Fibroblast of skin of back (primary cell): ENCODE measurements at places on chromosomes 4 and X.
A peak's percentile ranks its signal among the peaks of the same experiment; 100 is the strongest.

- DNase-seq, result no peak
Observed at GRCh38 chr4:105277702-105278101, 131.0 kb downstream of the TET2 start.

DNA sequence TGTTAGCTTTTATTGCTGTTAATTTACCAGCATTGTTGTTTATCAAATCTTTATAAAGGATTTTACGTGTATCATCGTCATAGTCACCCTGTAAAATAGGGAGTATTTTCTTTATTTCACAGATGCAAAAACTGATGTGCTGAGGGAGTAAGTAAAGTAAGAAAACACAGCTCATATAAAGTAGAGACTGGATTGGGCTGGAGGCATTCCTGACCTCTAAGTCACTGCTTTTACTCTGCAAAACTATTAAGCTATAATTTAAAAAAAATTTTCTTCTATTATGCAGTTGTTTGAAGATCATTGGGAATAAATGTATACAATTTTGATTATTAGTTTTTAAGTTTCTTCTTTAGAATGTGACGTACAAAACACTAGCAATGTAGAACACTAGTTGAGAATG, 45.9 kb downstream of the NUDT6 start:
- peak; percentile 66 for DNase-seq

DNA sequence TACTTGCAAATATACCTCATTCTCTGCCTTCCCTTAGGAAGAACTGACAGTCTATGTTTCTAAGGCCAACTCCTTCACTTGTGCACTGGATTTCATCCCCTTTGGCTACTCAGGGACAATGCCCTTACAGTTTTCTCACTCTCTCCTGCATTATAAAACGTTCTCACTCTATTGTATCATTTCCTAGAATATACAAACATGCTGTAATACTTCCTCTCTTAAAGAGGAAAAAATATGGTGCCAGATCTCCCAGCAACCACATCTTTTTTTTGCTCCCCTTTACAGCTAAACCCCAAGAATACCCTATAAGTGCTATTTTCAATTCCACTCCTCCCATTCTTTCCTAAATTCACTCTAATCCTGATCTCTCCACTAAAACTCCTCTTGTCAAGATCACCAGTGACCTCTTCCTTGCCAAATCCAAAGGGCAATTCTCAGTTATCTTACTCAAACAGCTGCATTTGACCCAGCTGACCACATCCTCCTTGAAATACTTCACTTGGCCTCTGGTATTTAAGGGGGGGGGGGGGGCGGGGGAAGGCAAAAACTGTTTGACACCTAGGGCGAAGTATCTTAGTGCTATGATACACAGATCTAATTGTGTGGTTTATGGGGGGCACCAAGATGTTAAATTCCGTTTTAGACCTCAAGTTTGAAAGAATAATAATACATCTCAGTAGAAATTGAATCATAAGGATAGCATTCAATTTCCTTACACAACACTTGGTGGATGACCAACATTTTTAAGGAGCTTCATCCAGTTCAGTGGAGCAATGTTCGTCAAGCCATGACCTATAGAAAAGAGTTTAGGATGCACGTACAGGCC, 1.6 kb downstream of the RCHY1 start:
- peak; percentile 43 for DNase-seq

- no peak for DNase-seq
Observed at GRCh38 chrX:23334848-23335599, at the start of gene PTCHD1. PTCHD1 (plus strand) TSS chrX:23334849; CDS start chrX:23334876, 27 bp downstream.

DNA sequence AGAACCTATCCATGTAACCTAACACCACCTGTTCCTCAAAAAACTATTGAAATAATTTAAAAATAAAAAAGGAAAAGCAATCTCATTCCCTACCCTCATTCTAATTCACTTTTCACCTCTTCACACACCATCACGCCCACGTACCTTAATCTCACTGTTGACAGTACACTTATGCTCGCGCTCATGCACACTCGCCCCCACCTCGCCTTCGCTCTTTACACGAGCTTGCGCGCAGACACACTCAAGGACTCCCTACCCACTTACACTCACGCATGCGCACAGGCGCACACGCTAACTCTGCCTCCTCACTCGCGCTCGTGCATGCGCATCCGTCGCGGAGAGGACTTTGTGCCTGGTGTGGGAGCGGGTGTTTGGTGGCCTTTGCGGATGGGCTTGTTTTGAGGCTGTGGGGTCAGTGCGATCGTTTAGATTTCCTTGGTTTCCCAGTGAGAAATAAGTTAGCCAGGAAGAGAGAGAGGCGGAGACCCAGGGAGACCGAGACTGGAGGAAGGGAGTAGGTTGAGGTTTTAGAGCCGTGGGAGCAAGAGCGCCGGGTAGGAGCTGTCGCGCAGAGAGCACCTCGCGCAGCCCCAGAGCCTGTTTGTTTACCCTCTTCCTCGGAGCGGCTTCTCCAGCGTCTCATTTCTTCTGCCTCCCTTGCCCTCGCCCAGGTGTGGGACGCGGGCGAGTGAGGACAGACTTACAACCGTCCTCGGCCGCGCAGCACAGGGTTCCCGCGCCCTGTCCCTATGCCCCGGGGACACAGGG, 8.1 kb upstream of the GSX2 start:
- peak; percentile 68 for DNase-seq

- no peak for DNase-seq
Observed at GRCh38 chr4:149398993-149399392, 416.6 kb downstream of the IQCM start.

GRCh38 chr4:48079972-48080391, 54.1 kb downstream of the TXK start:
- peak; percentile 22 for DNase-seq

DNA sequence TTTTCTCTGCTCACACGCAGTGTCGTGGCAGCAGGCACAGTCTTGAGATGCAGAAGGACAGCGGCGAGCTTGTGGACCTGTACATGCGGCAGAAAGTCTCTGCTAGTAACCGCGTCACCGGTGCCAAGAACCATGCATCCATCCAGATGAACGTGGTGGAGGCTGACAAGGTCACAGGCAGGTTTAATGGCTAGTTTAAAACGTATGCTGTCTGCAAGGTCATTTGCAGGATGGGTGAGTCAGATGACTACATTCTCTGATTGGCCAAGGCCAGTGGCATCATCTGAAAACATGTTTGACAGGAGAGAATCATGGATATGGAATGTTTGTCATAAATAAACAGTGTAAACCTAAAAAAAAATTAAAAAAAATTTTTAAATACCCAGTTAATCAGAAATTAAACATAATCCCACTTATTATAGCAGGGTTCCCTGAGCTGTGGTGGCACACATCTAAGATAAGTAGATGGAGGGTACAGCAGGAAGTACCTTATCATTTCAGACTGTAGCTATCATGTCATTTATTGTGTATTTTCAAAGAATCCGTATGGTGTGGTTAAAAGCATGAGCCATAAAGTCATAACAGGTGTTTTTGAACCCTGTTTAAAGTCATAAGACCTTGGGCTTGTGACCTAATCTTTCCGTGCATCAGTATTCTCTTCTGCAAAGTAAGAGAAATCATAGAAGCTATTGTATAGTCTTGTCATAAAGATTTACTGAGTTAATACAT, 7.5 kb upstream of the BMP2K start:
- peak; percentile 56 for DNase-seq

- DNase-seq, result no peak
Observed at GRCh38 chr4:147586637-147587036, 30.6 kb upstream of the TMEM184C start.

GRCh38 chrX:123215397-123216089, 31.5 kb downstream of the GRIA3 start:
- DNase-seq, result no peak

DNA sequence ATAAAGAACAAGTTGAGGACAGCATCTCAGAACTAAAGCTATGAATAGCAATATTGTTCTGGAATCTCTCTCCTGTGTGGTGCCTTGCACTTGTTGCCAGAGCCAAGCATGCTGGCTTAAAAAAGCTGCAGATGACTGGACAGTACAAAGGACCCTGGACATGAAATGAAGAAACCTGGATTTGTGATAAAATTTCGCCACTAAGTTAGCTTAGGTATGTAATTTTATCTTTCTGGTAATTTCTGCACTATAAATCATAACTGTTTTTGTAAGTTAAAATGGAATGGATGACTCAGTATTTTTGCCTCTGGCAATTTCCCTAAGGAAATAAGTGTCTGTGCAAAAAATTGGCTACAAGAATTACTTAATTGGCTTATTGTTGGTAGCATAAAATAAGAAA, 317.2 kb downstream of the CAMK2D start:
- DNase-seq, result peak; percentile 88

- DNase-seq, result no peak
Observed at GRCh38 chr4:153780221-153780620, 8.7 kb downstream of the SFRP2 start.

- DNase-seq, result peak; percentile 78
Observed at GRCh38 chr4:112526061-112526460, 10.1 kb upstream of the NEUROG2 start.

DNA sequence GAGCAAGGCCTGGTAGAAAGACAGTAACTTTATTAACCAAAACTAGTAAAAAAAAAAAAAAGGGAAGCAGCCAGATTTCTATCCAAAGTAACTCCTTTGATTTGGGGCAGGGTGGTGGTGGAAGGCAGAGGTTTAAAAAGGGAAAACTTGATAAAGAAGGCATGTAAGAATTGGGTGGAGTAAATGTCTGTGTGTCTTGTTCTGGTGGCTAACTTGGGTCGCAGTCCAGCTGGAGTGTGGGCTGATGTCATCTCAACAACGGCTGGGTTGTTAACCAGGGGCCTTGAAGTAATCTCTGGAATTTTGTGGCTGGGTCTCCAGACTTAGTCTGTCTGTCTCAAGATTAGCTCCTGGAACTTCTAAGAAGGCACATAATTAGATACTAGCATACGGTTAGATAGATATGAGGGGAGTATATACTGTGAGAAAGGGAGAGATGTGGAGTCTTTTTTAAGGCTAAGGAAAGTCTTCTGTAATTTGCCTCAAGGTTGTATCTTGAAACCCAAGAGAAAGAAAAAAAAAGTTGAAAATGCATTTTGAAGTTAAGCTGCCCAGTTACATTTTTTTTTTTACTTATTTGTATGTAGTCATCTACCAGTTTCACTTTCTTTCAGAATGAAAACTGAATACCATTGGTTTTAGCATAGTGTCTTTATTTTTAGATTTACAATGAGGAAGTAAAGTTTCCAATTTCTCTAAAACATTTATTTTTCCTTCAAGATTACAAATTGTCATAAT, 48.3 kb downstream of the MTHFD2L start:
- DNase-seq, result peak; percentile 90

DNA sequence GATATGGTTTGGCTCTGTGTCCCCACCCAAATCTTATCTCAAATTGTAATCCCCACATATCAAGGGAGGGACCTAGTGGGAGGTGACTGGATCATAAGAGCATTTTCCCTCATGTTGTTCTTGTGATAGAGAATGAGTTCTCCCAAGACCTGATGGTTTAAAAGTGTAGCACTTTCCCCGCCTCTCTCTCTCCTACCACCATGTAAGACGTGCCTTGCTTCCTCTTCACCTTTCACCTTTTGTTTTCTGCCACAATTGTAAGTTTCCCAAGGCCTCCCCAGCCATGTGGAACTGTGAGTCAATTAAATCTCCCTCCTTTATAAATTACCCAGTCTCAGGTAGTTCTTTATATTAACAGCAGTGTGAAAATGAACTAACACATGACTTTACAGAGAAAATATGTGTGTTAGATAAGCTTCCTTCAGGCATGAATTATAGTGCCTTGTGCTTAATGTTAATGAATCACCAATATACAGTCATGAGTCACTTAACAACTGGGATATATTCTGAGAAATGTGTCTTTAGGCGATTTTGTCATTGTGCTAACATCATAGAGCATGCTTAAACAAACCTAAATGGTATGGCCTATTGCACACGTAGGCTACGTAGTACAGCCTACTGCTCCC, 37.9 kb downstream of the PDGFC start:
- DNase-seq, result peak; percentile 92

DNA sequence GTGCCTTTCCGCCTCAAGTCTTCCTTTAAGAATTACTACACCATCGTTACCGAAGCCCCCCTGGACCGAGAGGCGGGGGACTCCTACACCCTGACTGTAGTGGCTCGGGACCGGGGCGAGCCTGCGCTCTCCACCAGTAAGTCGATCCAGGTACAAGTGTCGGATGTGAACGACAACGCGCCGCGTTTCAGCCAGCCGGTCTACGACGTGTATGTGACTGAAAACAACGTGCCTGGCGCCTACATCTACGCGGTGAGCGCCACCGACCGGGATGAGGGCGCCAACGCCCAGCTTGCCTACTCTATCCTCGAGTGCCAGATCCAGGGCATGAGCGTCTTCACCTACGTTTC, 2.2 kb downstream of the PCDH10 start:
- DNase-seq, result peak; percentile 26

DNA sequence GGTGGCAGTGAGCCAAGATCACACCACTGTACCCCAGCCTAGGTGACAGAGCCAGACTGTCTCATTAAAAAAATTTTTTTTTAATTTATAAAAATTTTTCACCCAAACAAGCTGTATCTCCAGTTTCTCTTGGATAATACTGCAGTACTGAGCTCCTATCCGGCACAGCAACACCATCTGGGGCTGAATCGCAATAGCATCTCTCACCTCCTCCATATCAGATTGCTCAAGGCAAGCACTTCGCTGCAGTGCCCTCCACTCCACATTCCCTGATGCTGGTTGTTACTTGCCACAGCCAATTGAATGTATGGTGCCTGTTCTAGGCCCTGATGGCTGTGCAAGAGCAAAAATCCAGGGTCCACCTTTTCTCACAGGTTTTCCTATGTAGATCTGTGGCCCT, 69.3 kb upstream of the FAM241A start:
- DNase-seq, result no peak

- DNase-seq, result peak; percentile 83
Observed at GRCh38 chr4:87103691-87104187, 116.7 kb downstream of the KLHL8 start.

- no peak for DNase-seq
Observed at GRCh38 chrX:267771-268261, 13.4 kb upstream of the PLCXD1 start.

DNA sequence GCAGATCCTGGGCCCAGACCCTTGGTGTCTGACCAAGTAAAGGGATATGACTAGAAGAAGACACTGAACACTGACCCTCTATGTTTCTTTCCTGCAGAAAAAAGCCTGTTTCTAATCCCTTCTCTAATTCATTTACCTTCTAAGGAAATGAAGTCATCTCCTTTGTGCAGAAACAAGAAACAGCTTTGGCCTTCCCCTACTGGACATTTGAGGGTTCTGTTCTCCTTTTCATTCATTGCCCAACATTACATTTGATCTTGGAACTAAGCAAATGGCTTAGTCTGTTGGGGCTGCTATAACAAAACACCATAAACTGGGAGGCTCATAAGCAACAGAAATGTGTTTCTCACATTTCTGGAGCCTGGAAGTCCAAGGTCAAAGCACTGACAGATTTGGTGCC, 20.0 kb downstream of the HCCS start:
- no peak for DNase-seq

DNA sequence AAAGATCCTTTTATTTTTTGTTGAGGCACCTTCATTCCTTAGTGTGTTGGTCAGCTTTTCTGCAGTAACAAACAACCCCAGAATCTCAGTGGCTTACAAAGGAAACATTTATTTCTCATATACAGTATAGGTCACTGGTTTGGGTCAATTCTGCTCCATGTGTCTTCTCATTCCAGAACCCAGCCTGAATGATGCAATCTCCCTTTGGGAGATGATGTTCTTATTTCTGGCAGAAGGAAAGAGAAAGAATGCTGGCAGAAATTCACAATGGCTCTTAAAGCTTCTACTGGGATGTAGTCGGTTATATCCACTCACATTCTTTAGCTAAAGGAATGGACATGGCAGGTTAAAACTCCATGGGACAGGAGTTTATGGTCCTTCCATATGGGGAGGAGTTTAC, 42.3 kb downstream of the IDS start:
- peak; percentile 57 for DNase-seq
